ENCODE measurements at places on chromosomes 7 and 10. TPM values are rescaled to one million over a fixed set of nuclear protein-coding genes. Genes with fewer than 3 reads are reported as not detected.
A peak's percentile ranks its signal among the peaks of the same experiment; 100 is the strongest.

NCF1 gene
- polyA plus RNA-seq, result 3.4 TPM

DNAH11 gene
- 0.61 TPM for polyA plus RNA-seq

FAM241B gene
- polyA plus RNA-seq, result 0.45 TPM

BAIAP2L1 gene
- 7.0 TPM for polyA plus RNA-seq

CALHM3 gene
- not detected for polyA plus RNA-seq

CYREN gene
- 31.0 TPM for polyA plus RNA-seq

DNA sequence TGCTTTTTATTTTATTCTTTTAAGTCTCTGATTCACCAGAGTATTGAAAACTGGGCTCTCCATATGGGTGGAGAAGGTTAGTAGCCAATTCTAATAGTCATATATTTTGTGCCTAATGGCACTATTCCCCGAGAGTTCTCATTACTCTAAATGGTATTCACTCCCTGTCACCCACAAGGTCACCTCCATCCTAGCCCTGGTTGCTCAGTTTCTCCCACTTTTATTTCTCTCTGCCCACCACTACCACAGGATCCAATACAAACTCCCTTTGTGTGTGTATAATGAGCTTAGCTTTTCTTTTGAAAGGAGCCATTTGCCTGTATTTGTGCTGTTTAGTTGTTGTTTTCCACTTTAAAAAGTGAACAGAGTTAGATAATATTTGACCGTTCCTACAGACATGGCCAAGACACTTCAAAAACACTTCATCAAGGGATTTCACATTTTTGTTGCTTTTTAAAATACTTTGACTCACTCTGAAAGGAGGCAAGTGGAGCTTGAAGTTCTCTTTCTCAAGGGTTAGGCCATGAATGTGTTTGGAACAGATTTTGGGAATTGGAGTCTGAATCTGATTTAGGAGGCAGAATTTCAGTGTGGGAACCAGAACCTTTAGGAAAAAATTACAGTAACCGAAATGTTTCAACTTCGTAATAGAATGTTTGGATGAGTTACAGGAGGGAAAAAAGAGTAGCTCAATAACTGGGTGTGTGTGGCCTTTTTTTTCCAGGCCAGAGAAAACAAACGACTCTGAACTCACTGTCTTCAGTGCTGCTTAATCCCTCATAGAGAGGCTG, 321.3 kb downstream of the BICC1 start:
- peak; percentile 98 for DNase-seq

GRCh38 chr7:31788445-31788844, 101.4 kb downstream of the PPP1R17 start:
- DNase-seq, result peak; percentile 32

DNA sequence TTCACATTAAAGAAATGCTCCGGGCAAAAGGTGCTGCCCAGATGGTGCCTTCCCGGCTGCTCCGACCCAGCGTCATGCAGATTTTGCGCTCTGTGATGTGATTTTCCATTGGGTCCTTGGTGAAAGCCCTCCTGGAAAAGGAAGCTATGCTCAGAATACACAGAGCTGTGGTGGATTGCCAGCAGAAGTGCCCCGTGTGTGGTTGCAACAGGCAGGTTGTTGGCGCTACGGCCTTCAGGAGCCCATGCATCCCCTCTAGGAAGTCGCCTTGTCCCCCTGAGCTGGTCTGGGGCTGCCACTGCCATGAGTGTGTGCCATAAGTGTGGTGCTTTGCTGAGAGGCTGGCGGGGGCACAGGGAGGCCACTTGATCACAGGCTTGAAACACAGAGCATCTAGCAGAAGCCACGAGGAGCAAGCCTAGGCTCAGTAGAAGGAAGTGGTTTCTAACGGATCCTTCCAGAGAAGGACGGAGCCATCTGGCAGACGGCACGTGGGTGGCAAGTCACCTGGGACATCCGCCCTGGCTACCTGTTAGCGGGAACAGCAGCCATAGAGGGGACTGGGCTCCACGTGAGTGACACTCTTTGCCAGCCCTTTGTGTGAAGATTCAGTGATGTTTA, 210.9 kb downstream of the CUX1 start:
- DNase-seq, result no peak

DNA sequence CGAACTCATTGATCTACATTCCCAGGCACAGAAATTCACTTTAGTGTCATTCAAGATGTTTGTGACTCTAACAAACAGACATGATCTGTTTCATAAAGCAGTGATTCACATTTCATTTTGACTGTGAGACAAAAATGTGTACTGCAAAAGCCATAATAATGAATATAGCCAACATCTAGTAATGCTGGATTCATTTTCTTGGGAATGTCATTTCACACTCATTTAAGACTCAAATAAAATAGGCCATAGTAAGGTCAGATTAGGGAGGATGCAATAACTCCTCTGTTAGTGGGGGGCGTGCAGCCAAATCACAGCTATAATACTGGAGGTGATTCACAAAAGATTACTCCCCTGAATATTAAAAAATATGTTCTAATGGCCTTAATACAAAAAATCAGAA, 566.6 kb upstream of the ZWINT start:
- peak; percentile 68 for DNase-seq

DNA sequence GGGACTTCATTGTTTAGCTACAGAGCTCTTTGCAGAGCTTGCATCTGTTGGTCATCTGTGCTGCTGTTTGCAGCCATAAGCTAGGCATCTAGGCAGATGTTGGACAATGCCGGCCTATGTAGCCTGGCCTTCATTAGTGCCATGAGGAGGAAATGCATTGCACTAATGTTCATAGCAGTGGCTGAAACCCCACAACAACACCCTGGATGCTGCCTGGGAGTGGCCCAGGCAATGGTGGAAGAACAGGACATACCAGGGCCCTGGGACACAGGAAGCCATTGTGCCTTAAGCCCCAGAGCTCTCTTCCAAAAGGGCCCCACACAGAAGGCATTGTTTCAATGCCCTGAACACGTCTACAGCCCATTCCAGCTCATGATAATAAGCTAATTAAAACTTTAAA, 131.5 kb upstream of the LYZL1 start:
- DNase-seq, result no peak

GRCh38 chr7:2737771-2738540, 50.0 kb downstream of the AMZ1 start:
- peak; percentile 90 for DNase-seq

GRCh38 chr7:118185163-118185860, 1.3 kb downstream of the LSM8 start:
- DNase-seq, result no peak

- no peak for DNase-seq
Observed at GRCh38 chr7:47682874-47683273, 101.0 kb upstream of the TNS3 start.

- DNase-seq, result no peak
Observed at GRCh38 chr10:101028446-101029337, 2.2 kb downstream of the PDZD7 start.

GRCh38 chr10:87930934-87931835, 67.8 kb downstream of the PTEN start:
- no peak for DNase-seq

GRCh38 chr10:59894114-59894513, 12.2 kb downstream of the CCDC6 start:
- peak; percentile 53 for DNase-seq

DNA sequence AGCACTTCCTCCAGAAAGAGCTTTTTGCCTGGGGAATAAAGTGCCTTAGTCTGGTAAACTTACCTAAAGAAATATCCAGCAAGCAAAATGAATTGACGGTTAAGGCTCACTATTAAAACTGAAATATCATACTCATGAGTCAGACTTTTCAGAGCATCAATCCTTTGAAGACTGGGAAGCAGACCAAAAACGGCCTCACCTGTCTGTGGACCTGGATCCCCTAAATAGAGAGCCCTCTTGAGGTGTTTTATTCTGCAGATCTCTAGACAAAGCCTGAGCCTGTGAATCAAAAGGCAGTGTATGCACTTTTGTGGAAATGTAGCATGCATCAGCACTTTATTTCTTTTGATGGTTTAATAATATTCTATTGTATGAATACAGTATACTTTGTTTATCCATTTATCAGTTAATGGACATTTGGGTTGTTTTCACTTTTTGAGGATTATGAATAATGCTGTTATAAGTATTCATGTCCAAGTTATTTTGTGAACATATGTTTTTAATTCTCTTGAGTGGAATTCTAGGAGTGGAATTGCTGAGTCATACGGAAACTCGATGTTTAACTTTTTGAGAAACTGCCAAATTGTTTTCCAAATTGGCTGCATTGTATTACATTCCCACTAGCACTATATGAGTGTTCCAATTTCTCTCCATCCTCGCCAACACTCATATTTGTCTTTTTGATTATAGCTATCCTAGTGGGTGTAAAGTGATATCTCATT, 449.0 kb upstream of the IGFBP3 start:
- DNase-seq, result peak; percentile 98

DNA sequence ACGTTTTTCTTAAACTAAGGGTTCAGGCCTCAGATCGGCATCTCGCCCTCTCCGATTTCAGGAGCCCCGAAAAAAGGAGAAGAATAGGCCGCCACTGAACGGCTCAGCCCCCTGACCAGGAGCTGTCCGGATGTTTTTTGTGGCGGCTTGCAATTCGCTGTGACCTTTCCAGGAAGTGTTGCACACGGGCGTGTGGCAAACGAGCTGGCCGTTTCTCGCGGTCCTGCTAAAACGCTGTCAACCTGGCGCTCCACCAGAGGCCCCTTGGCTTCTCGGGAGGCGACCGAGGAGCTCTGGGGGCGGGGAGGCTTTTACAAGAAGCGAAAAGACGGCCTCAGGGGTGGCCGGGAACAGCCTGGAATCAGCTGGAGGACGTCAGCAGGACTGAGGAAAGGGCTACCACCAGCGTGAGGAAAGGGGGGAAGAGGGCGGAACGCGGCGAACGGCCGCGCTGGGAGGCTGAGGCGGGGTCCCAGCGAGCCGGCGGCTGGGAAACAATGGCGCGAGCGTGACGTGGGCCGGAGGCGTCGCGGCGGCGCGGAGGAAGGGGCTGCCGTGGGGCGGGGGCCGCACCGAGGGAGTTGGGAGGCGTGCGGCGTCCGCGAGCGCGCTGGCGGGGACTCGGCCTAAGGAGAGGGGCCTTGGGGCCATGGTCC, 493 bp downstream of the NT5C2 start:
- DNase-seq, result peak; percentile 93

GRCh38 chr7:34198231-34198641, 292.9 kb downstream of the BMPER start:
- DNase-seq, result no peak
